ENCODE measurements at places on chromosomes 5 and 9.

DNA sequence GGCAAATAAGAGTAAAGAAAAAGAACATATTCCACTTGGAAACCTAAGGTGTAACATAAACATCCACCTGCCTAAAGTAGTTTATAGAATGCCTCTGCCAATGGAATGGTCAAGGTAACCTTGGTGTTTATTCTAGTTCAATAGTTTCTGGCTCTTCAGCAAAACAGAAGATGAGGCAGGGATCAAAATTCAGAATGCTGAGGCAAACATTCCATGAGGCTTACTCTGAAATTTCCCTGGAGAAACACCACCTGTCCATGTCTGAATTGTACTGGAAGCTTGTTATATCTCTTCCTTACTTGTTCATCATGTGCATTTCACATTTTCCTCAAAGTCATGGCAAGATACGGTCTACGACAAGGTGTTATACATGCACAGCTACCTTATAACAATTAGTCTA lies 1862.4 kb upstream of the ACO1 start:
- peak; percentile 44 for DNase-seq

GRCh38 chr5:32207355-32207634 lies 33.2 kb upstream of the GOLPH3 start:
- no peak for DNase-seq

DNA sequence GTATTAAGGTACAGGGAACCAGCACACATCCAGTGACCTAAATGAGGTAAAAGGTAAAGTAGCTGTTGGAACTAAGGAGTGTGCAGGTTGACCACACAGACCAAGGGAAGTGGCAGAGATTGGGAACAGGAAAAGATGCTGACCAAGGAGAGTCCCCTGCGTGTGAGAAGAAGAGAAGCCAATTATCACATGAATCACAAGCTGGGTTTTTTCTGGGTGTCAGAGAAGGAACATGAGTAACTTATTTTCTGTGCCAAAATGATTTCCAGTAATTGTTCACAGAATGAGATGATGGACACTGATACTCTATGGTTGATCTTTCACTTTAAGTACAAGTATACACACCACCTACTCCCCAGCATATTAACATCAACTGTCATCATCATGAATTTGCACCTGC lies 130.7 kb upstream of the ACO1 start:
- DNase-seq: no peak

DNA sequence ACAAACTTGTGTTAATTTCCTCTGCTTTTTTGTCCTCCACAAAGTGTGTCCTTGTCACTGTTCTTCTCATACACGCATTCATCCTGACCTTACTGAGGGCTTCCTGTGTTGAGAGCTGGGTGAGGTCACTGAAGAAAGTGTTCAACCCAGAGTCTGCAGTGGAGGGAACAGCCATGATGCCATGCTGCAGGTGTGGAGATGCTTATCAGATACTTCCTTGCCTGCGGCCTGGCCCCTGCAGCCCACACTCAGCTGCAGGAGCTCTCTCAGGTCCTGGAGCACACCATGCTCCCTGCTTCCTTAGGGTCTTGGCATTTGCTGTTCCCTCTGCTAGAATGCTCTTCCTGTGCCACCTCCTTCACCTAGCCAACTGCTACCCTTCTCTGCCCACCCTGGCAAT lies 108.1 kb upstream of the SPRY4 start:
- no peak for DNase-seq

DNA sequence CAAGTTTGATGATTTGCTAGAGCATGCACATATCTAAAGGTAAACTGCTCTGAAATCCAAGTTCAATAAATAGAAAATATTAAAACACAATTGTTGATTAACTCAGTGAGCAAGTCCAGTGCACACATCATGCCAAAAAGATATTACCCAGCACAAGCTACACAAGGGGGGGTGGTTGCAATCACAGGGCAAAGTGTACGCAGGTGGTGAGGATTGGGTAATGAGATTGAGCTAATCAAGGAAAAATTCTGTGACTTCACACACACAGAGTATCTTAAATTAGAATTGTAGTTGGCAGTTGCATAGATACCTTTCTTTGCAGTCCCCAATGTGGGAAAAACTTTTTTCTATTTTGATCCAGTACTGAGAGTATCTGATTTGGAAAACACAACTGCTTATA lies 156.1 kb upstream of the NTRK2 start:
- no peak for DNase-seq

DNA sequence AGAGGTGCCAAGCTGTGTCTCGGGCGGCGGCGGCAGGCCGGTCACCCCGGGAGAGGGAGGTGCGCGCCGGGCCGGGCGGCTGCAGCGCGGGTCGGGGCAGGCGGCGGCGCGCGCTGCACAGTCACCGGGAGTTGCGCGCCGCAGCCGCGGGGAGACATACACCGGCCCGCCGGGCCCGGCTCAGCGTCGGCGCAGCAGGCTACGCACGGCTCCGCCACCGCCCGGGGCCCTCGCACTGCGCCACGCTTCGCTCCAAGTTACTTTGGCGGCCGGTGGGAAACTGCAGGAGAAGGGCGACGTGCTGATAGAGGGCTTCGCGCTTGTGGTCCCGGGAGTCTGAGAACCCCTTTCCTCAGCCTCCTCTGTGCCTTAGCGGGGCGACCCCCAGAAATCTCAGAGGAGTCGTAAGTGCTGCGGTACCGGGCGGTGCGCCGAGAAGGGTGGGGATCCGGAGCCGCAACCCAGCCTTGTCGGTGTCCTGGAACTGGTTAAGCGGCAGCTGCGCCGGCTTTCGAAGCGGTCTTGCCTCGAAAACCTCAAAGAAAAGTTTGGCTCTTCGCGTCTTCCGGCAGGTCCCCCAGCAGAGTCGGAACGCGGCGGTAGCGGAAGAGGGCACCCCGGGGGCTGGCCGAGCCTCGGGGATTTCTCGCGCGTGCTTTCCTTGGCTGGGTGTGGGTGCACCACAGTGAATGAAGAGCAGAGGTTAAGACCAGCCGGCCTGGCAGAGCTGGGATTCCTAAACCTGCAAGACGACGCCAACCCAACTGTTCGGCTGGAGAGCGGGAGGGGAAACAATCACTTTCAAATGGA lies at the start of gene EFNA5:
EFNA5 (minus strand) TSS at position 6 of the 810 bp plus-strand sequence.
- DNase-seq: peak; percentile 27

DNA sequence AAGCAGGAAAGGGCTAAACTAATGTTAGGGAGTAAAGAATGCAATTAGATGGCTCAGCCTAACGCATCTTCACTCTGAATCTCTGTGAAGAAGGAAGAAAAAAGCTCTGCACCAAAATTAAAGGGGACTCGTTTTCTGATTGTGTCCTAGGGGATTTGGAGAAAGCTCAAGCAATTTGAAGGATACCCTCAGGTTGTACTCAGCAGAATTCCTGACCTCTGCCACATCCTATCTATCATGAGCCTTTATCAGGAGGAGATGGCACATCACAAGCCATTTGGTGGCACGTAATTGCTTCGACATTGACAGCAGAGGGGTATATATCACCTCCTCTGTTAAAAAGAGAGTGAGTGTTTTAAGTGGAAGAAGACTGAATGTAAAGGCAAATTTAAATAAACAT lies 32.2 kb upstream of the EBF1 start:
- no peak for DNase-seq

- no peak for DNase-seq
Measured at GRCh38 chr5:128366147-128366546, 171.9 kb downstream of the FBN2 start.

DNA sequence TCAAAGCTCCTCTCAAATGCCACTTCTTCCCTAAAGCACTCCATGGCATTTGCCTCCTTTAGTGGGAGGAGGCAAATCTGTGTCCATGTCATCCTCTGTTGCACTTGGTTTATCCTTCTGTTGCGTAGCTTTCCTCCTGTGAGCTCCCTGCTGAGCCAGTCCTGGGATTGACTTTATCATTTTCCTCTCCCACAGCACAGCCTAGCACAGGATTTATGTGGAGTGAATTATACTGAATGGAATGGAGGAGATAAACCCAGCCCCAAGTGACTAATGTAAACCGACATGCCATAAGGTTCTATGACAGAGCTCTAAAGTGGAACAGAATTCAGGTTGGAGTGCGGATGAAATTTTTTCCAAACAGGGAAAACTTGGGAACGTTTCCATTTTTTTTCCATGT lies 26.4 kb upstream of the TOMM5 start:
- peak; percentile 28 for DNase-seq

- DNase-seq: no peak
Measured at GRCh38 chr5:95918421-95919006, 43.1 kb downstream of the ELL2 start.

GRCh38 chr5:155746367-155747038 lies 580.5 kb upstream of the SGCD start:
- no peak for DNase-seq

GRCh38 chr5:74306845-74307244 lies 333.7 kb downstream of the ENC1 start:
- DNase-seq: no peak

- no peak for DNase-seq
Measured at GRCh38 chr9:129453734-129454133, 167.2 kb downstream of the C9orf50 start.

GRCh38 chr5:103862398-103862797 lies 299.8 kb upstream of the NUDT12 start:
- DNase-seq: no peak

- DNase-seq: peak; percentile 89
Measured at GRCh38 chr9:131755541-131756198, 15.8 kb upstream of the RAPGEF1 start.

DNA sequence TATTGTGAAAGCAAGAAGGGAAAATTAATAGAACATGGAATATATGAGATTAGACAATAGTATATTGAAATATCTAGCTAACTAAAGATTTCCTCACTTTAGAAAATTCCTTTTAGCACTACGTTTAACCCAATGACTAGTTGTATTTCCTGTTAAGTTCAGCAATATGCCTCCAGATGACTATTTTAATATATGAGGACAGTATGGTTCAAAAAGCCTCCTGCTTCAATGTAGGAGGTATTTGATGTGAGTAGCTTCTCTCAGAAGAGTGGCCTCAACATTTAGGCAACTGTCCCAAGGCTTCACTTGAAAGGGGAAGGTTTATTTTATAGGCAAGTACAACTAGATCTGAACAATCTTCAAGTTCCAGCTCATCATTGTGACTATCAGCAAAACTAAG lies 2.0 kb upstream of the MEF2C start:
- DNase-seq: no peak

DNA sequence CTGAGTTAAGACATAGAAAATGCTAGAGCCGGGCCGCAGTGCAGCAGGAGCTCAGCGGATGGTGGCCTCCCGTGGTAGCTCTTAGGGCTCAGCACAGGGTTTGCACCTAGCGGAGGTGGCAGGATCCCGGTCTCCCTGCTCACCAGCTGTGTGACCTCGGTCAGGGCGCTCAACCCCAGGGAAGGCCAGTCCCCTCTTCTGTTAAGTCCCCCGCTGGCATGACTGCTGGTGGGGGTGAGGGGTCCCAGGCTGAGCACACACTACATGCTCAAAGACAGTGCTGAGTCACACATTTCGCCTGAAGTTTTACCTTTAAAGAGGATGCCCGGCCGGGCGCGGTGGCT lies 39.0 kb downstream of the HRH2 start:
- no peak for DNase-seq

- DNase-seq: no peak
Measured at GRCh38 chr9:107119735-107120134, 163.3 kb upstream of the RAD23B start.

GRCh38 chr5:156402387-156402921 lies 75.5 kb downstream of the SGCD start:
- peak; percentile 93 for DNase-seq

DNA sequence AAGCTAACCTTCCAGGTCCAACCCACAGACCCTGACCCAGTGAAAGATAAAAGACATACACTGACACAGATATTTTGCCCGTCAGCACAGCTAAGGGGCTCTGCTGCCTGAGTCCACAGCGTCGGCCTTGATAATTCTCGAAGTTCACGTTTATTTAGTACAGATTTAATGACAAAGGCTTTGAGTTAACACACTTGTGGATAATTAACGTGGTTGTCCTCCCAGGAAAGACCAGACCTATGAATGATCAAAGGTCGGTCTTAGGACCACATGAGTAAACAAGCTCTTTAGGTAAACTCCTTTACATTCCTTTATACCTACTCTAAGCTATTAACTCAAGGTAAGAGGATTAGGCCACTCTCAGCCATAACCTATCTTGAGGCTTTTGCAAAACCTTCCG lies 11.3 kb upstream of the TEX10 start:
- no peak for DNase-seq

DNA sequence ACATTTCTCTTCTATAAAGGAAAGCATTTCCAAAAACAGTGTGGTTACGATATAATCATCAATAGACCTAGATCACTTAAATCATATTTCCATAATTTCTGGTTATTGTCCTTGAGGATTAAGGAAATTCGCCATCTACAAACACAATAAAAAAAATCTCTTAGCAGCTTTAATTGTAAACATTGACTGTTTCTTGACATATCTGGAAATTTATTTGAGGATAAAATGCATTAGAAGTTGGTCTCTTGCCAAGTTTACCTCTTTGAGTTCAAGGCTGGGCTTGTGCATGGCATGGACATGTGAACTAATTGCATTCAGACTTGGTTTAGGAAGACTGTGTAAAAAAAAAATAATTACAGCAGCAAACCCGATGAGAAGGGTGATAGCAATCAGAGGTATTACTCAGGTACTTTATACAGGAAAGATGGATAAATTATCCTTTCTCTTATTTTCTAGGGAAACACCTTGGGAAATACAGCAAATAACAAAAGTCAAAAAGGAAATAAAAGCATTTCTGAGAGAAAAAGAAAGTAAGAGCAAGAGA lies 237.9 kb downstream of the SLF1 start:
- DNase-seq: no peak

- no peak for DNase-seq
Measured at GRCh38 chr9:108963459-108964143, 29.4 kb downstream of the ABITRAM start.

- no peak for DNase-seq
Measured at GRCh38 chr9:97895695-97896332, 26.5 kb downstream of the TRMO start.

- DNase-seq: no peak
Measured at GRCh38 chr9:74218385-74219063, 278.6 kb upstream of the RORB start.

DNA sequence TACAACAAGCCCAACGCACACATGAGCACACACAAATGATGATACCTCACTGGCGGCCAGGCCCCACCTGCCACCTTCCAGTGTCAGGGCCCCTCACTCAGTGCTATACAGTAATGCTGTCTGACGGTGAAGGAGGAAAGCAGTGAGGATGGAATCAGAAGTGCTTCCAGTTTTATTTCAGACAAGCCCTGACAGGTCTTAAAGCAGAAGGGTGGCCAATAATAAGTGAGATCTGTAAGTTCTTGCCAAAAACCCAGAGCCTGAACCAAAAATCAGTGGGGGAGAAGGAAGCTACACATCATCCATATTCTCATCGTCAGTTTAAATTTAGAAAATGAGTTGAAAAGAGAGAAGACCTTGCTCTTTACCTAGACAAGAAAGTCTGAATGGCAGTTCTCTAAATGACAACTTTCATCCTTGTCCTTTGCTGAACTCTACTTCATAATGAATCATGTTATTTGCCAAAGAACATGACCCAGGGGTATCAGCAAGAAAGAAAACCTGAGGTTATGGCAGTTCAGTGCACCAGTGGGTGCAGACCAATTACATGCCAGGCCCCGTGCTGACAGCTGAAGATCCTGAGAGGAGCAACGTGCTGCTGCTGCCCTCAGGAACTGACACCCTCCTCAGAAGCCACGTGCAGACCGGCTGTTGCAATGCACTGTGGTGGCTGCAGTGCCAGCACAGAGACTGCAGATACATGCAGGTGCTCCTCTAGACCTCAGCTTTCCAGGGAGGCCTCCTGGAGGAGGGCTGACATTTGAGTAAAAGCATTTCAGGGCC lies 118.7 kb downstream of the DROSHA start:
- DNase-seq: no peak

Measured in muscle of back (tissue), 13 donors.